ENCODE measurements at places on chromosomes 5 and 9.

GRCh38 chr9:70049236-70049635 lies 5.6 kb downstream of the MAMDC2 start:
- no peak for DNase-seq
- peaks cover 5% of the 10 kb centered on the region for H3K27me3 ChIP-seq
- no peak overlapping the region for H3K4me3 ChIP-seq
- H3K4me1 ChIP-seq: no peaks in the 10 kb centered on the region
- no peak overlapping the region for H3K27ac ChIP-seq

- no peaks in the 10 kb centered on the region for H3K36me3 ChIP-seq
- no peak overlapping the region for H3K27ac ChIP-seq
- DNase-seq: no peak
- H3K4me1 ChIP-seq: no peaks in the 10 kb centered on the region
- no peak overlapping the region for H3K4me3 ChIP-seq
Observed at GRCh38 chr5:95237324-95237723, 47.6 kb downstream of the MCTP1 start.

- no peaks in the 10 kb centered on the region for H3K27me3 ChIP-seq
- H3K4me1 ChIP-seq: no peaks in the 10 kb centered on the region
- H3K27ac ChIP-seq: no peak overlapping the region
Observed at GRCh38 chr5:19233573-19233972, 754.4 kb downstream of the CDH18 start.

GRCh38 chr5:102582696-102583095 lies 83.9 kb upstream of the SLCO6A1 start:
- H3K36me3 ChIP-seq: no peaks in the 10 kb centered on the region
- DNase-seq: no peak
- no peaks in the 10 kb centered on the region for H3K4me1 ChIP-seq
- no peak overlapping the region for H3K27ac ChIP-seq
- no peak overlapping the region for H3K4me3 ChIP-seq
- H3K27me3 ChIP-seq: no peaks in the 10 kb centered on the region

GRCh38 chr5:76274571-76274970 lies 128.5 kb upstream of the IQGAP2 start:
- DNase-seq: no peak
- peaks cover 5% of the 10 kb centered on the region for H3K4me1 ChIP-seq
- H3K27me3 ChIP-seq: no peaks in the 10 kb centered on the region
- no peak overlapping the region for H3K27ac ChIP-seq
- no peaks in the 10 kb centered on the region for H3K36me3 ChIP-seq

- no peaks in the 10 kb centered on the region for H3K4me1 ChIP-seq
- H3K36me3 ChIP-seq: no peaks in the 10 kb centered on the region
- H3K27me3 ChIP-seq: no peaks in the 10 kb centered on the region
- no peak overlapping the region for H3K4me3 ChIP-seq
- H3K27ac ChIP-seq: no peak overlapping the region
Observed at GRCh38 chr5:74963407-74963806, 89.0 kb downstream of the GCNT4 start.

- H3K36me3 ChIP-seq: no peaks in the 10 kb centered on the region
- H3K27ac ChIP-seq: no peak overlapping the region
- H3K4me1 ChIP-seq: peaks cover 3% of the 10 kb centered on the region
- no peak for DNase-seq
- no peak overlapping the region for H3K4me3 ChIP-seq
Observed at GRCh38 chr9:93601063-93601462, 24.7 kb downstream of the PHF2 start.

DNA sequence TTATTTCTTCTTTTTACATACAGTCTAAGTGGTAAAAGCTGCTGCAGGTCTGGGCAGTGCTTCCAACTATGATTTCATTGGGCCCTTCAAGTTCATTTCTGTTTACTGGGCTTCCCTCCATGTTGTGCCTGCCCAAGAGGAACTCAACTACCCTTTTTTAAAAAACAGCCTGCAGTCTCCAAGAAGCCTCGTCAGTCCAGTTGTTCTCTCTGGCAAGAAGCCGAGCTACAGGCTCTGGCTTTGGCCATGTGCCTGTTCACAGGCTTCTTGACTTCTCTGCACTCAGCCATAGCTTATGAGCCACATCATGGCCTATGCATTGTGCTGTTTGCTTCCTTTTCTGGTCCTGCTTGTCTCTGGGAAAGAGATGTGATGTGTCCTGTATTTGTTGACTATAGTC lies 119.7 kb upstream of the PJA2 start:
- no peak overlapping the region for H3K4me3 ChIP-seq

- peaks cover 28% of the 10 kb centered on the region for H3K4me1 ChIP-seq
- no peak overlapping the region for H3K27ac ChIP-seq
- no peaks in the 10 kb centered on the region for H3K27me3 ChIP-seq
- no peak overlapping the region for H3K4me3 ChIP-seq
- H3K36me3 ChIP-seq: no peaks in the 10 kb centered on the region
Observed at GRCh38 chr5:65100911-65101631, 332.3 kb downstream of the CWC27 start.

DNA sequence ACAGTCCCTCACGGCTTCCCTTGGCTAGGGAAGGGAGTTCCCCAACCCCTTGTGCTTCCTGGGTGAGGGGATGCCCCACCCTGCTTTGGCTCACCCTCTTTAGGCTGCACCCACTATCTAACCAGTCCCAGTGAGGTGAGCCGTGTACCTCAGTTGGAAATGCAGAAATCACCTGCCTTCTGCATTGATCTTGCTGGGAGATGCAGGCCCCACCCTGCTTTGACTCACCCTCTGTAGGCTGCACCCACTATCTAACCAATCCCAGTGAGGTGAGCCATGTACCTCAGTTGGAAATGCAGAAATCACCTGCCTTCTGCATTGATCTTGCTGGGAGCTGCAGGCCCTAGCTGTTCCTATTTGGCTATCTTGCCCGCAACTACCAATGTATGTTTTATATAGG lies 44.7 kb downstream of the CCL28 start:
- H3K4me3 ChIP-seq: no peak overlapping the region
- no peaks in the 10 kb centered on the region for H3K27me3 ChIP-seq
- H3K36me3 ChIP-seq: no peaks in the 10 kb centered on the region
- H3K27ac ChIP-seq: no peak overlapping the region
- DNase-seq: no peak
- H3K4me1 ChIP-seq: no peaks in the 10 kb centered on the region

- no peaks in the 10 kb centered on the region for H3K27me3 ChIP-seq
- no peaks in the 10 kb centered on the region for H3K36me3 ChIP-seq
- no peak overlapping the region for H3K4me3 ChIP-seq
- DNase-seq: no peak
- H3K27ac ChIP-seq: no peak overlapping the region
Observed at GRCh38 chr9:27194401-27195091, 85.5 kb downstream of the TEK start.

- no peaks in the 10 kb centered on the region for H3K27me3 ChIP-seq
- no peaks in the 10 kb centered on the region for H3K4me1 ChIP-seq
- H3K4me3 ChIP-seq: no peak overlapping the region
- H3K27ac ChIP-seq: no peak overlapping the region
Observed at GRCh38 chr5:40746703-40747102, 9.1 kb downstream of the TTC33 start.

DNA sequence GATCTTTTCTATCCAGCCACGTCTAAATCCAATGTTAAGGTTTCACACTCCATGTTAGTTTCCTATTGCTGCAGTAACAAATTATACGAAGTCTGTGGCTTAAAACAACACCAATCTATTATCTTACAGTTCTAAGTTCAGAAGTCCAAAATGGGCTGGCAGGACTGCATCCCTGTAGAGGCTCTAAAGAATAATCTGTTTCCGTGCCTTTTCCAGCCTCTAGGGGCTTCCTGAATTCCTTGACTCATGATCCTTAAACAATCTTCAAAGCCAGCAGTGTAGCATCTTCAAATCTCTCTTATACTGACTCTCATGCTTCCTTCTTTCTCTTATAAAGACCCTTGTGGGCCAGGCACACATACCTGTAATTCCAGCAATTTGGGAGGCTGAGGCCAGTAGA lies 6.8 kb downstream of the PLGRKT start:
- H3K27me3 ChIP-seq: no peaks in the 10 kb centered on the region
- H3K4me3 ChIP-seq: no peak overlapping the region
- no peaks in the 10 kb centered on the region for H3K4me1 ChIP-seq
- H3K36me3 ChIP-seq: peaks cover 1% of the 10 kb centered on the region
- no peak overlapping the region for H3K27ac ChIP-seq

DNA sequence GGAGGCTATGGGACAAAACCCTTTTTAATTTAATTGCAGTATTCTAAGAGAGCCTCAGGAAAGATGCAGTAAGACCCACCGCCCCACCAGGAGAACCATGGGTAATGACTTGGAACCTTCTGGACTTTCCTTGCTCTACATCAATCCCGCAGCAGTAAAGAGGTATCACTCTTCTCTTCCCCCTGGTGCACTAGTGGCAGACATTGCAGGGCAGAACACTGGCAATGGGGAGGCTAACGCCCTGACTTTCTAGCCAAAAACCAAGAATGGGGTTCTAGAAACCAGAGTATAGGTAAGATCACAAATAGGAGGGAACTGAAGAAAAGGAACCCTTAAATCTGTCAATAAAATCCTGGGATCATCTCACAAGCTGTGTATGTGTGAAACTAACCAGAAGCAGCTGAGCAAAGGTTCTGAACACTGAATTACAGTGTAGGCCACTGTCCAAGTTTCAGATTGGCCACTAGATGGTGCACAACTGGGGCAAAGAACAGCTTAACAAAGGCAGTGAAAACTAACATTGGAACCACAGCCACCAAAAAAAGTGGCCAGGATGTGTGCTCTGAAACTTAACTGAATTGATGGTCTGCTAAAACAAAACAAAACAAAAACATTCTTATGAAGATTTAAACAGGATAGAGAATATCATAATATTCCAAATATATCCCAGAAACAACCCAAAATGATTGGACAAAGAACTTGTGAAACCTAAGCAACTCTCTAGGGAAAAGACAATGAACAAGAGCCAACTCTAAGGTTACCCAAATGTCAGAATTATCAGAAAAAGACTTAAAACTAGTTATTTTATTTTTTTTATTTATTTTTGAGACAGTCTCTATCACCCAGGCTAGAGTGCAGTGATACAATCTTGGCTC lies 6.6 kb upstream of the FAM151B start:
- no peaks in the 10 kb centered on the region for H3K4me1 ChIP-seq
- no peaks in the 10 kb centered on the region for H3K27me3 ChIP-seq
- DNase-seq: peak; percentile 27
- no peak overlapping the region for H3K27ac ChIP-seq

- no peaks in the 10 kb centered on the region for H3K4me1 ChIP-seq
- H3K27ac ChIP-seq: no peak overlapping the region
- H3K4me3 ChIP-seq: no peak overlapping the region
- H3K36me3 ChIP-seq: no peaks in the 10 kb centered on the region
Observed at GRCh38 chr5:57416278-57416994, 66.2 kb downstream of the ACTBL2 start.

GRCh38 chr5:73118391-73118973 lies 1.9 kb upstream of the TMEM171 start:
- no peaks in the 10 kb centered on the region for H3K36me3 ChIP-seq
- peaks cover 9% of the 10 kb centered on the region for H3K27me3 ChIP-seq
- H3K27ac ChIP-seq: no peak overlapping the region
- DNase-seq: no peak

- H3K36me3 ChIP-seq: no peaks in the 10 kb centered on the region
- H3K27me3 ChIP-seq: peaks cover 2% of the 10 kb centered on the region
- no peak overlapping the region for H3K27ac ChIP-seq
- H3K4me1 ChIP-seq: peaks cover 4% of the 10 kb centered on the region
- DNase-seq: no peak
Observed at GRCh38 chr5:1380910-1381309, 36.0 kb upstream of the CLPTM1L start.

DNA sequence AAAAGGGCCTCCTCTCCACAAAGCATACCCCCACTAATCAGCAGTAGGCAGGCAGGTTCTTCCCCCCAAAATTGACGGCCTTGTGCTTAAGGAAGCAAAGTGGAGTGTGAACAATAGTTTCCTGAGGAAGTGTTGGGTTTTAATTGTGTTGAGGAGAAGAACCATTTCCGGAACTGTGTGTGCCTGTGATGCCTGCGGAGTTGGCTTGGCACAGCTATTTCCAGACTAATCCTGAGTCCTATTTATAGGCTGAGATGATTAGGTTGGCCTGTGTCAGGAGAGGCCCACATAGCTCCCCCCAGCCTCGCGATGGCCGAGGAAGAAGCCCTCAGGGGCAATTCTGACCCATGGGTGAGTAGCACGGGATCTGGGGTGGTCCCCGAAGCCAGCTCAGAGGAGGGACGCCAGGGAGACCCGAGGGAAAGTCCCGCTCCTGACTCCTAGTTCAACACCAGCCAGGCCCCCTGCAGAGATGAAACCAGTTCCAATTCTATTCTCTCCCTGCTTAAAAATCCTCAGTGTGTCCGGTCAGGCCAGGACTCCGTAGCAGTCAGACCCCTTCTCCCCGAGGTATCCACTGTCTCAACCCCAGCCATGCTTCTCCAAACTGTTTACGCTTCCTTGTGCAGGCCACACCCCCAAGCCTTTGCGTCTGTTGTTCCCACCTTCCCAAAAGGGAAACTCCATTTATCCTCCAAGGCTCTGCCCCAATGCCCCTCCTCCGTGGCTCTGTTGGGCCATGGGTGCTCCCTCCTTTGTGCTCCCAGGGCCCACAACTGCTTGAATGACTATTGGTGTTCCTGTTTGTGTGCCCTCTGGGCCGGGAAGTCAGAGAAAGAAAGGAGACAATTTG lies 18.1 kb downstream of the GSN start:
- H3K27me3 ChIP-seq: no peaks in the 10 kb centered on the region
- H3K4me3 ChIP-seq: no peak overlapping the region
- H3K36me3 ChIP-seq: no peaks in the 10 kb centered on the region

- H3K27ac ChIP-seq: no peak overlapping the region
- no peak for DNase-seq
- H3K4me3 ChIP-seq: no peak overlapping the region
- no peaks in the 10 kb centered on the region for H3K27me3 ChIP-seq
- H3K4me1 ChIP-seq: peaks cover 15% of the 10 kb centered on the region
Observed at GRCh38 chr9:130235558-130236435, 29.8 kb upstream of the HMCN2 start.

DNA sequence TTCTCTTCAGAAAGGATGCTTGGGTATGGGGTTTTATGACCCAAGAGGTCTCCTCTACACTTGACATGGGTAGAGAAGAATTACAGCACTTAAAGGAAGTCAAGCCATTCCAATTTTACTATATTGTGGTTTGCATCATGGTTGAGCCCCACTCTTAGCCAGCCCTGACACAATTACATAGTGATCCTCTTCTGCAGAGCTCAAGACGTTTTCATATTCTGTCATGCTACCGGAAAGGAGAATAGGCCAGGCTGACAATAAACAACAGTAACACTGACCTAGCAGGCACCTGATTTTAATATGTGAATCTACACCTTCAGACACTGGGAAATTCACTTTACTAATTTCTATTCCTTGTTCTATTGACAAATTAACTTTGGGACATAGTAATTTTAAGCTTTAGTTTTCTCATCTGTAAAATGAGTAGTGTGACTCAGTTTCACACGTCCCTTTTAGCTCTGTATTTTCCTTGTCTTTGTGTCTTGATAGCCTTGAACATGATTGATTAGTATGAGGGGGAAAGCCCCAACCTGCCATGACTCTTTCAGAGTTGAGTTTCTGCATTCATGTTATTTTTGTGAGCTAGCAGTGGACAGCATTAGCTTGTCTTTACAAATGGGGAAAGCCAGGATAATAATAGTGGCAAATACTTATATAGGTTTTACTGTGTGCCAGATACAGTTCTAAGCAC lies 83.8 kb downstream of the SV2C start:
- H3K4me1 ChIP-seq: no peaks in the 10 kb centered on the region
- H3K36me3 ChIP-seq: no peaks in the 10 kb centered on the region
- H3K27me3 ChIP-seq: no peaks in the 10 kb centered on the region
- H3K4me3 ChIP-seq: no peak overlapping the region
- no peak overlapping the region for H3K27ac ChIP-seq

All from GM12878 (cell line).